Activated naive CD4-positive, alpha-beta T cell treated with Interleukin-2 at 50 U/mL for 16 hours (primary cell): ENCODE measurements at places on chromosomes 12 and 14.

GRCh38 chr12:124130691-124131591 lies 157.9 kb downstream of the ZNF664 start:
- DNase-seq, result no peak

GRCh38 chr12:44155358-44155757 lies 319.5 kb downstream of the TMEM117 start:
- DNase-seq, result no peak

DNA sequence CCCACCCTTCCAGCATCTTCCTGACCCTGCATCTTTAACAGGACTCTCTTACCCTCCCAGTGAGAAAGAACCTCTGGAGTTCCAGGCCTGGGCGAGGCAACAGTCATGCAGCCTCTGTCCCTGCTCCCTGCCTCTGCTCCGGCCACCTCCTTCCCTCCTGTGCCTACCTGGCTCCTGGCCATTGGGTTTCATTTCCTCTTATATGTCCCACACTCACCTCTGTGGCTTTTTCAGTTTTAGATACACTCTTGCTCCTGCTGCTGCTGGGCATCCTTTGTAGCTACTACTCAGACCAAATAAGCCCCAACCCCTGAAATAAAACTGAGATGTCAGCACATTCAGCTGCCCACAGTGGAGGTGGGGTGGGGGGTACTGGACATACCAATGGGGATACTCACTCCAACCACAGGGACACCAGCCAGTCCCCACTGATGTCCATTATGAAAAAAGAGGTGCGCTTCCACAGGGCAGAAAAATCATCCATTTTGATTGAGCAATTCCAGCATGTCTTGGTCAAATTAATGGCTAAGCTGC lies 99.1 kb upstream of the NRXN3 start:
- no peak for DNase-seq

DNA sequence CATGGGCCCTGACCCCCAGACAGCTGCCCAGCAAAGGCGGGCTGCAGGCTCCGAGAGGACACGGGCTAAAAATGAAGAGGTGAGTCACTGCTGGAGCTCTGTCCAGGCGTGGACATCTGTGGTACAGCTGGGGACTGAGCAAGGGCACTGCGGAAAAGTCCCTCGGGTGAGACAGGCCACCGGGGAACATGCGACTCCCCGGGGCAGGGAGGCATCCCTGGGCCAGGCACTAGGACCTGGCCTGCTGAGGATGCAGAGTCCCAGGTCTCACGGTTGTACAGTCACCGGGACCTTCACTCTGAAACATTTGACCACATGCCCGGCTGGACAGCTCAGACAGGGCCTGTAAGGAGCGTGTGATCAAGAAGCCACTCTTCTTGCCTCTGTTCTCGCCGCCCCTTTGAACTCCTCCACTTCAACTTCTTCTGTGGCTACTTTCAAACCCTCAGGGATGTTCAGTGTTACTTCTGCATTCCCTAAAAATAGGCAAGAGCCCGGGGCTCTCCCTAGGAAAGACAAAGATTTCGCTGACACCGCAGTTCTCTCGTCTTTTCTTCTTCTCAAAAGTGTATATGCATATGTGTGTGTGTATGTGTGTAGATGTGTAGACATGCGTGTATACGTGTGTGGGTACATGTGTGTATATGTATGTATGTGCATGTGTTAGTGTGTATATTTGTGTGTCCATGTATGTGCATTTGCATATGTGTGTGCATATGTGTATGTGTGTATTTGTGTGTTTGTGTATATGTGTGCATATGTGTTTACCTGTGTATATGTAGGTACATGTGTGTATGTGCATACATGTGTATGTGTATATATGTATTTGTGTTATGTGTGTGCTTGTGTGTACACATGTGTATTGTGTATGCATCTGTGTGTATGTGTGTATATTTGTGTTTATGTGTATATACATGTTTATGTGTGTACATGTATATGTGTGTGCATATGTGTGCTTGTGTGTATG lies 5.0 kb upstream of the RFLNA start:
- DNase-seq, result no peak

- no peak for DNase-seq
These were observed 1537.1 kb upstream of the FLRT2 start for GRCh38 chr14:83992857-83993256.

GRCh38 chr14:102140750-102141145 lies 1.1 kb downstream of the WDR20 start:
- no peak for DNase-seq
